IMR-90 (cell line): ENCODE measurements at places on chromosomes 11 and 22. TPM values are rescaled to one million over a fixed set of nuclear protein-coding genes. Genes with fewer than 3 reads are reported as not detected.

Gene FJX1
- total RNA-seq, result 8.1 and 8.4 TPM in 2 replicates

DNA sequence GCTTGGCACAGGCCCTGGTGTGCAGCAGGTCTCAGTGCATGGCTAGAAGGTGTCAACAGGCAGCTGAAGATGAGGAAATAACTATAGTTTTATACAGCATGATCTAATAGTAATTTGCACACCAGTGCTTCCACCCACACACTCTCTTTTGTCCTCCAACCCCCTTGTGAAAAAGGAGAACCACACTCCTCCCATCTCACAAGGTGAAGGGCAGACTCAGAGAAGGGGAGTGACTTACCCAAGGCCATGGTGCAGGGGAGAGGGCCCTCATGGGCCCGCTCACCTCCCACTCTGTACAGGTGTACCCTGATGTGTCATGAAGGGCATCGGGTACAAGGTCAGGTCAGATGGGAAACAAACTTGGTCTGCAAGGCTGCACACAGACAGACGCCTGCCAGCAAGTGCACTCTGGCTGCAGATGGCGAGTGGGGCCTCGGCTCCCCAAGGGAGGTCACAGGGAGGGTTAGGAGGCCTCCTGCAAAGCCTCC lies 53.4 kb downstream of the DGCR2 start:
- no peak for DNase-seq

DNA sequence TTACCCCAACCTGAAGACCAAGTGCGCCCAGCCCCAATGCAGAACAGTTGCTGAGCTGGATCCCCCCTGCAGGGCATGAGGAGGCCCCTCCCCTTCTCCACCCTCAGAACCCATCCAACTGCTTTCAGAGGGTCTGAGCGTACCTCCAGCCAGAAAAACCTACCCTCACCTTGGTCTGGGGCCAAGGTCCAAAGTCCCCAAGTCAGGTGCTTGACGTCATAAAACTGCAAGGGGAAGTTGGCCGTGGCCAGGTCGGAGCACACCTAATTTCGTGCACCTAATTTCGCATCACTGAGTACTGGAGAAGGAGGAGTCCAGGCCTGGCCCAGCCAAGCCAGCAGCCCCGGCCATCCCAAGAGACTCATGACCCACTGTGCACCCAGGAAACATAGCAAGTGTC lies 289.8 kb downstream of the CTTN start:
- DNase-seq, result no peak

- DNase-seq, result peak; percentile 61
Observed at GRCh38 chr22:33519071-33519973, 401.0 kb downstream of the LARGE1 start.

DNA sequence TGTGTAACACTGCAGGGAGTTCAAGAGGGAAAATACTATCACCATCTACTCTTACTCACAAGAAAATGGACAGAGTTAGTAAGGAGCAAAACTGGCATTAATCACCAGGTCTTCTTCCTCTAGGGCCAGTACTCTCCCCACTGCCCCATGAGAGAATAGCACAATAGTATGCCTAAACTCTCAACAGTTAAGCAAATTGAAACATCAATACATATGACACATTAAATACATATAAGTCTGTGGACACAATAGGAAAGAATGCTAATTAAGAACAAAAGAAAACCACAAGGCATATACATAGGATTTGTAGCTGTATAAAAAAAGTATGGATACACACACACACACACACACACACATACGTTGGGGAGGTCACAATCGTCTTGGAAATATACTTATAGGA lies 197.9 kb upstream of the BDNF start:
- DNase-seq, result no peak

- no peak for DNase-seq
Observed at GRCh38 chr11:41273908-41274307, 185.5 kb downstream of the LRRC4C start.
